ENCODE measurements at places on chromosomes 1 and 21.

DNA sequence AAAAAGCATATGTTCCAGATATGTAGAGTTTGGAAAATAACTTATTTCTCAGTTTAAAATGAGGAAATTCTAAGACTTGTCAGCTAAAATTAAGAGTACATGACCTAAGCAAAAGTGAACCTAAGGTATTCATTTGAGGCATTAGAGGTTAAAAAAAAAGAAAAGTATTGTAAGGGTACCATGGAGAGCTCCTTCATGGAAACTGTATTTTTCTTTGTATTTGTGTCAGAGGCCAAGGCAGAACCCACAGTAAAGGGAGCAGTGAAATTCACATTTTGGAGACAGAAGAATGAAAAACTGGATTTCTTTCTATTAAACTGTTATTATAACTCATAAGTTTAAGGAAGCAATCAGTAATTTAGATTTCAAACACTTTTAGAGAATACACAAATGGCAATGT, 1494.8 kb downstream of the KCNT2 start:
- no peak for DNase-seq

- no peak for DNase-seq
These were observed 54.2 kb upstream of the ARTN start for GRCh38 chr1:43879414-43879813.

GRCh38 chr21:37744551-37744950, 171.7 kb downstream of the KCNJ6 start:
- DNase-seq = no peak

DNA sequence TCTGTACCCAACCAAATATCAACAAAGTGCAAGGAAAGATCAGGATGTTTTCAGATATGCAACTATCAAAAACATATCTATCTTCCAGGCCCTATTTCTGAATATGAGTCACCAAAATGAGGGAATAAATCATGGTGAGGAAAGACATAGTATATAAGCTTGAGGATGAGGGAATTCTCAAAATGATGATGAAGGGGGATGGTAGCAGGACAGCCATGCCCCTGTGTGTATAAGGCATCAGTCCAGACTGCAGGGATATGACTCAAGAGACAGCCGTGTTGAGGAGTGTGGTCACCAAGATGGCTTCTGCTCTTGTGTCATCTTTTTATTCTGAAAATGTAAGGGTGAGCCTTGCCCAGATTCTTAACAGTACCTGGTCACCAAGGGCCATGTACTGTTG, 4.4 kb upstream of the WDR64 start:
- no peak for DNase-seq

- no peak for DNase-seq
These were observed 34.6 kb downstream of the STXBP3 start for GRCh38 chr1:108780937-108781574.

DNA sequence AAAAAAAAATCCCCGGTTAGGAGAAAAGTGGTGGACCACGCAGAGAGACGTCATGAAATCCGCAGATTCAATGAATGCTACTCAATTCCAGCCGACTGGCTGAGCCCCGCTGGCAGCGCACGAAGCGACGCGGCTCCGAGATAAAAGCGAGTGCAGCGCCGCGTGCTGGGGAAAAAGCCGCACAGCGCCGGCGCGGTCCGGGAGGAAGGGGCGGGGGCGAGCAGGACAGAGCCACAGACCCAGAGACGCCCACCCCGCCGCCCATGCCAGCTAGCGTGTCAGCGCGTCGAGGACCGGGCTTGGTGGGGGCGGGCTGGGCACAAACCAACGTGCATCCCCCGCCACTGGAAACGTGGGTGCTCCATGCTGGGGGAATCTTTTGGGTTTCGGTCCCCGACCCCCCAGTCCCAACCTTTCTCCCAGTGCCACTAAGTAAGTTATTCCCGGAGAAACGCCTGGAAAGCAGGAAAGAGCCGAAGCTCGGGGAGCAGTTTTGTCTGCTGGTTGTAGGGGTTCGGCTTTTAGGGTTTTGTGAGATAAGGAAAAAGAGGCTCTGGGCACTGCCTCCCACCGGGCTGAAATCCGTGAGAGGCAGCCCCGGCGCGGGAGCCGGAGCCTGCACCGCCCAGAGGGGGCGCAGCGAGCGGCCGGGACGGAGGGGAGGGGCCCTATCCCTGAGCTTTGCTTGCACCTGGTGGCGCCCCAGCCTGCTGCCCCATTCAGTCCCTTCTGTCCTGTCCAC, at the start of gene KCNJ6:
KCNJ6 (minus strand) TSS at position 148 of the 742 bp plus-strand sequence. CDS start 75,775 bp downstream, outside the sequence.
- peak; percentile 24 for DNase-seq

DNA sequence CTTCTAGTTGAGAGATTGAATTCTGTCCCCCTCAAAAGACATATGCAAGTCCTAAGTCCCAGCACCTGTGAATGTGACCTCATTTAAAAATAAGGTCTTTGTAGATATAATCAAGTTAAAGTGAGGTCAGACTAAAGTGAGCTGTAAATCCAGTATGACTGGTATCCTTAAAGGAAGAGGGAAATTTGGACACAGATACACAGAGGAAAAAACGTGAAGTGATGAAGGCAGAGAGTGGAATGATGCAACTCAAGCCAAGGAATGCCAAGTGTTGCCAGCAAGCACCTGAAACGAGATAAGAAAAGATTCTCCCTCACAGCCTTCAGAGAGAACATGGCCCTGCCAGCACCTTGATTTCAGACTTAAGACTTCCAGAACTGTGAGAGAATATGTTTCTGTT, 444.7 kb upstream of the VAMP3 start:
- DNase-seq = no peak

DNA sequence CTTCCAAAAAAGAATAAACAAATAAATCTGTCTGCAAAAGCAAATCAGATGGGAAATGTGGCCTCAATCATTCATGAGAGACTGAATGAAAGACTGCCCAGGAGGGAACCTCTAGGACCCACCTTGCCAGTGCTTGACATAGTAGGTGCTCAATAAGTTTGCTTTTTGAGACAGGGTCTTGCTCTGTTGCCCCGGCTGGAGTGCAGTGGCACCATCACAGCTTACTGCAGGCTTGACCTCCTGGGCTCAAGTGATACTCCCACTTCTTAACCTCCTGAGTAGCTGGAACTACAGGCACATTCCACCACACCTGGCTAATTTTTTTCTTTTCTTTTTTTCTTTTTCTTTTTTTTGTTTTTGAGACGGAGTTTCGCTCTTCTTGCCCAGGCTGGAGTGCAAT, 40.3 kb upstream of the CCSAP start:
- DNase-seq = no peak

GRCh38 chr1:234647758-234648157, 37.8 kb upstream of the IRF2BP2 start:
- no peak for DNase-seq

DNA sequence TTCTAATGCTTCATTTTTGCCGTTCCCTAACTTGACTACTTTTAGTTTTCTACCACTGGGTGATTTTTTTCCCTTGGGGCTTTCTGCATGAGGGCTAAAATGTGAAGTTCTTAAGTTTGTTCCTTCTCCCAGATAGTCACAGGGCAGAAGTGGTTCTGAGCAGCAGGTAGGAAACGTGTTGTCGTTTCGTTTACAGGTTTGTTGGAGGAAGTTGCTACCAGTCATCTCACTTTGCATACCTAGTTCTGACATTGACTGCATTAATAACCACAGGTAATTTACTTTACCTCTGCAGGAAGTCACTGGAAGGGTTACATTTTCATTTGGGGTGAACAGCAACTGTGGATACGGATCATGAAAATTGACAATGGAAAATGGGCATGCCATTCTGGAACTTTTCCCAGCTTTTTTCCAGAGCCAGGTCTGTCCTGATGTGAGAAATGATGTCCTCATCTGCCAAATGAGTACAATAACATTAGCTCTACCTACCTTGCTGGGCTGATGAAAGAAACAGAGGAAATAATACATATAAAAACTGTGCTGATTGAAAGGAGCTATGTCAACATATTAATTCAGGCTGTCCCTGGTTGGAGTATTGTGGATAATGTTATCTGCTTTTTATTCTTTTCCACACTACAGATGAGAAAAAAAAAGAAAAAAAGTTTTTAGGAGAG, 94.2 kb downstream of the DISC1 start:
- DNase-seq = no peak

- peak; percentile 20 for DNase-seq
These were observed 852 bp downstream of the KTI12 start for GRCh38 chr1:52032785-52033131.

DNA sequence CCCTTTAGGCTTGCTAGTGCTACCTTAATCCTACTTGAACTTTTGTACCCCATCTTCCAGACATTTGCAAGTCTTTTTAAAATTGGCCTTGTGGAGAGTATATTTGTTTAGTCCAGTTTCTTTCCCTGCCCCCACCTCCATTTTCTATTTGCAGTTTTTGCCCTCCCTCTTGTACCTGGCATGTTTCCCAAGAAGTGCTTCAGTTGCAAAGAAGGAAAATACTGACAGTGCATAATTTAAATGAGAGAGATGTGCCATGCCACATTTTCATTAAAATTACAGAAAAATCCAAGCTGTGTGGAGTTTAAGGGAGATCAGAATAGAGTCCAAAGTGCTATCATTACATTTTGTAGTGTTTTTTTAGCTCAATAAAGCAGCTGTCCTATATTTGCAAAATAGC, 150.0 kb upstream of the ADGRL2 start:
- no peak for DNase-seq

All from activated naive CD8-positive, alpha-beta T cell treated with anti-CD3 and anti-CD28 coated beads for 36 hours (primary cell).